Right hindlimb (tissue), 1 donor: ENCODE measurements at places on chromosomes 5 and 9.

DNA sequence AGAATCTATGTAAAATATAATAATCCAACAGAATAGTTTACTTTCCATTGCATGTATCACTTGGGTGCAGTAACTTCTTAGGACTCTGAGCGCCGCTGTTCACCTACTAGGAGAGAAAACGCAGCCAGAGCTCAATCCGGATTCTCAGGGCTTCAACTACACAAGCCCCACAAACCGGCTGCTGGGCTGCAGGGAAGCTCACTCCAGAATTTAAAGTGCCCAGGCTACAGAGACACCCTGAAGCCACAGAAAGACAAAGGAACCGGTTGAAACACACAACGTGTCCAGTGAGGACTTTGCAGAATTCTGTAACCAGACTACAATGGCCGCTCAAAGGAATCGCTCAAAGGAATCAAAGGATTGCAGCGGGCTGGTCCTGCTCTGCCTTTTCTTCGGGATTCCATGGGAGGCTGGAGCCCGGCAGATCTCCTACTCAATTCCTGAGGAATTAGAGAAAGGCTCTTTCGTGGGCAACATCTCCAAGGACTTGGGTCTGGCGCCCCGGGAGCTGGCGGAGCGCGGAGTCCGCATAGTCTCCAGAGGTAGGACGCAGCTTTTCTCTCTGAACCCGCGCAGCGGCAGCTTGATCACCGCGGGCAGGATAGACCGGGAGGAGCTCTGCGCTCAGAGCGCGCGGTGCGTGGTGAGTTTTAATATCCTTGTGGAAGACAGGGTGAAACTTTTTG is at the start of gene PCDHGA10:
PCDHGA10 (plus strand) TSS at position 134 of the 686 bp plus-strand sequence; CDS start at position 323, 189 bp downstream.
- DNase-seq, result no peak

- DNase-seq, result no peak
Measured at GRCh38 chr9:35501946-35502345, 12.0 kb downstream of the RUSC2 start.

GRCh38 chr9:69822116-69822750 is 1.6 kb downstream of the CFAP95 start:
- no peak for DNase-seq

GRCh38 chr5:39395521-39395920 is 29.3 kb downstream of the DAB2 start:
- DNase-seq, result no peak

DNA sequence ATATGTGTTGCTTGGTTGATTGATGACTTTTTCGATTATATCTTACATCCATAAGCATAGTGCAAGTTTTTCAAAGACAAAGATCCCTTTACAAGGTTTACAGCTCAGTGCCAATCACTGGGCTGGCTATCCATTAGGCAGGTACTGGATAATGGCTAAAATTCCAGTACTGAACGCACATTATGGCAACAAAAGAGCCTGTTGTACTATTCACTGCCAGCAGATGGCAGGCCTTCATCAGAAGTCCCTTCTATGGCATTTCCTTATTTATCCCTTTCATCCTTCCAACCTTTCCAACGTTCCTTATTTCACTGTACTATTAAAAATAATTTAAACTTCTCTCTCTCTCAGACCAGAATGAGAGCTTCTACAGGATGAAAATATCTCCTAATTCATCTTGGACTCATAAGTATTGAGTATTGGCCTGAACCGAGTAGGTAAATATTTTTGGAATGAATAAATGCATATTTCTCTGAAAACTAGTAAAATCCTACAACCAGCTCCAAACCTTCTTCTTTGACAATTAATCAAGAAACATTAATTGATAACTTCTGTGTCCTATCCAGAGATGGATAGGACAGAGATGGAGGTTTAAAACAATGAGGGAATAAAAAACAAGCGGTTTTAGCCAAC is 6.7 kb upstream of the WNT8A start:
- DNase-seq, result peak; percentile 59

DNA sequence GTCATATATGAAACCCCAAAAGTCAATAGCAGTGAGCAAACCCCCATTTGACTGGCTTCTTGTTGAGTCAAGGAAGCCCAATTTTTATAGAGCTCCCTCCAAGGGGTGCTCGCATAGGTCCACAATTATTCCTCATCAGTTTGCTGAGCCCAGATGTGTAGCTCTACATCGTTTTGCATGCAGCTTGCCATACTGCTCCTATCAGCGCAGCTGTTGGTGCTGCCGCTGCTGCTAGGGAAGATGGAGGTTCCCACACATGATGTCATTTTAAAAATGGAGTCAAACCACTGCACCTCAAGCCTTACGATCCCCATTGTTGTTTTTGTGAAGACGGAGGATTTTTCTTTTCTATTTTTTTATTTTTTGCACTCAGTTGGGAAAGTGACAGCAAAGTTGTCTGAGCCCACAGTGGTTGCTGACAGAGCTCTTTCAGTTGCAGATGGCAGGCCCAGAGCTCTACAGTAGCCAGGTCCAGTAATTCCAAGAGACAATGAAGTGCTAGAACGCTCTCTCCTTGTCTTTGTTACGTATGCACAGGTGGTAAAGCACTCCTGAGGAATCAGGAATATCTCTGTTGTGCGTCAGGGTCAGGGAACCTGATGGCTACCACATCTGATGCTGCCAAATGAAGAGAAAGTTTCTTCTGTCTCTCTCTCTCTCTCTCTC is 23.2 kb upstream of the C5orf63 start:
- no peak for DNase-seq

DNA sequence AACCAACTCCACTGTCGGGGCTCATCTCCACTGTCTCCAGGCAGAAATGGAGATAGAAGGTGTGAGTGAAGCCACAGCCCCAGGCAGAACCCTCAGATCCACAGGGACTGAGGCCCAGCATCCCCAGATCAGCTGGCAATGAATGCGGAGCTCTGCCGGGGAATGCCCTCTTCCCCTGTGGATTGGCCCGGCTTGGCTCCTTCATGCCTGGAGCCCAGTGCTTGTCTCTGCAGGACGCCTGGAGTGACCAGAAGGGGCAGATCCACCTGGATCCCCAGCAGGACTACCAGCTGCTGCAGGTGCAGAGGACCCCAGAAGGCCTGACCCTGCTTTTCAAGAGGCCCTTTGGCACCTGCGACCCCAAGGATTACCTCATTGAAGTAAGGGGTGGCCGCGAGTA is 3.5 kb downstream of the DBH start:
- no peak for DNase-seq

DNA sequence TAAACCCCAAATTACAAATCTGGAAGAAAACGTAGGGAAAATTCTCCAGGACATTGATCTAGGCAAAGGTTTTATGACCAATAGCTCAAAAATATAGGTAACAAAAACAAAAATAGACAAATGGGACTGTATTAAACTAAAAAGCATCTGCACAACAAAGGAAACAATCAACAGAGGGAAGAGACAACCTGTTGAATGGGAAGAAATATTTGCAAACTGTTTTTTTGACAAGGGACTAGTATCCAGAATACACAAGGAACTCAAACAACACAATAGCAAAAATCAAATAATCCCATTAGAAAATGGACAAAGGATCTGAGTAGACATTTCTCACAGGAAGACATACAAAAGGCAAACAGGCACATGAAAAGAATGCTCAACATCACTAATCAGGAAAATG is 386.3 kb downstream of the ENC1 start:
- no peak for DNase-seq

DNA sequence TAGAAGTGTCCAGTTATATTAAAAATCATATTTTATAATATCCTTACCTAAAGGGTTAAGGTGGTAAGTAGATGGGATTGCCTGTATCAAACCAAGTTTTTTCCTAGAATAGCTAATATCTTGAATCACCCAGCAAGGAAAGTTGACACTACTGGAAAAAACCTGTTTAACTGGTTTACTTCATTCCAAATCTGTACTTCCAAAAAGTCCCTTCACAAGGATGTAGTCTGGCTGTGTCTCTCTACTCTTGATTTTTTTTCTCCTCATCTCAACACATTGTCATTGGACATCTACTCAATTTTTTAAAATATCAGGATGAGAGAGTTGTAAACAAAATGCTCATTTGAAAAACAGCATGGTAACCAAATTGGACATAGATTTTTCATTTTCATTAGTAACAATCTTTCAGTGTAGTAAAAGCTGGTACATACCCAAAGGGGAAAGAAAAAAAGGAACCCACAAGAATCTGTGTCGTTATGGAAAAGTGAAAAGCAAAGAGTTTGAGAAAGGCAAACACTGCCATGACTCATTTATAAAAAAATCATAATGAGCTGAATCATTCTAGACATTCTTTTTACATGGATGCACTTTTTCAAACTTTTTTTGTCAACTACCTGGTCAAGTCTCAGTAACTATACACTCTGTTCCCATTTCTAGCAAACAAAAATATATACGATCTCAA is 173.5 kb downstream of the GLIS3 start:
- DNase-seq, result no peak

DNA sequence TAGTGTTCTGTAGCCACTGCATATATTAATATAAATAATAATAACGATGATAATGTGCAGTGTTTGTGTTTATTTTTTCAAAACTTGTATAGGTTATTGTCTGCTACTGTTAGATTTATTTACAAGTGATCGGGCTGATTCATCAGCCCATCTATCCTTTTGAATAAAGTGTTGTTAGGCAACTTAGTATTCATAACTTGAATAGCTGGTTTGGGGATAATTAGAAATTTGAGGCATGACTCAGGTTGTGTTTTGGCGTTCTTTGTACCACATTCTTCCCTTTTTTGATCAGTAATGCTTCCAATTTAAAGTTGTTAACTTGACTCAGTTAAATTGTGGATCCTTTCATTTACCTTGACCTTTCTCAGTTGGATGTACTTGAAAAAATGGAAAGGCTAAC is 69.7 kb downstream of the FOCAD start:
- no peak for DNase-seq

DNA sequence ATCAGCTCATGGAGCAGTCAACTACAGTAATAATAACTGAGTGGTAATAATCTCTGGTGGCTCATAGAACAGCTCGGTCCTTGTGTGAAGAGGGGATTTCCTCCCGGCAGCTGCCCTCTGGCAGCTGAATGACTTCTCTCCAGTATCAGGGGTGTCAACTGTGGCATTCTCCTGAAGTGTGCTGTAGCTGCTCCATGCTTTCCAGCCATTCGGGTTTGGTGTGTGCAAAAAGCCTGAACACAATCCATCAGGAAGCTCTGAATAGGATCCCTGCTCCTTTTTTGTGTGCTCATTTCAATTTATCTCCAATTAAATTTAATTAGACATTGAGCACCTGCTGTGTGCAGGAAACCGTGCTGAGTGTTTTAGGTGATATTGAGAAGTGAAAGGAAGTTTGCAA is 59.8 kb upstream of the BARX1 start:
- DNase-seq, result no peak

DNA sequence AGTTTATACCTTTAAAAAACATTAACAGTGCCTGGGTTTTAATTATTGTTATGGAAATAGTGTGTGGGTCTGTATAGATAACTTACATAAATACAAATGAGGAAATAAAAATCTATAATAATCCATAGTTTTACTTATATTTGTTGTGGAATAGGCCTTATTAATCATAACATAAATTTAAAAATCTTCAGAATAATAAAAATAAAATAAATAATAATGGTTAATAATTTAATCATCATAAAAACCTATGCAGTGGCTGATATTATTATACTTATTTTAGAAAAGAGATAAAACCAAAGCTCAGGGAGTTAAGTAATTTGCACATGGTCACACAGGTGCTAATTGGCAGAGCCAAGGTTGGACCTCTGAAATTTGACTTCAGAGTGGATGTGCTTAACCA is 785.3 kb upstream of the SEMA6A start:
- DNase-seq, result no peak

- DNase-seq, result no peak
Measured at GRCh38 chr9:93318480-93318879, 133.0 kb upstream of the FAM120A start.

GRCh38 chr5:147788023-147788422 is 5.5 kb upstream of the JAKMIP2 start:
- no peak for DNase-seq

- no peak for DNase-seq
Measured at GRCh38 chr9:137053944-137054931, at the start of gene ENTPD2. TSS of gene ENTPD2 (minus strand) at chr9:137054061. CDS start at chr9:137053997, 64 bp downstream.

DNA sequence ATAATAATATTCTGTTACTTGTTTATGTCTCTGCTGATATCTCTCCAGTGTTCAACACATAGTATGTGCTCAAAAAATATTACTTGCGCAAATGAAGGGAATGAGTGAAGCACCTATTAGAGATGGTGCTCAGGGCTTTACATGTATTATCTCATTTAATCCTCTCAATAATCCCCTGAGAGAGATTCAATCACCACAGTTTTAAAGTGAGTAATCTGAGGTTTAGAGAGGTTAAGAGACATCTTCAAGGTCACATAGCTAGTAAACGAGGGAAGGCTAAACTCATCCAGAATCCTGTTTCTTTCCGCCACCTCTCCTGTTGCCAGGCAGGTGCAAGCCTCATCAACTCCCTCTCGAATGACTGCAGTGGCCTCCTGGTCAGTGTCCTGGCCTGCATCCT is 82.0 kb downstream of the UGCG start:
- no peak for DNase-seq

GRCh38 chr5:137822158-137822764 is 45.4 kb upstream of the MYOT start:
- DNase-seq, result peak; percentile 38

GRCh38 chr5:30287890-30288289 is 905.6 kb upstream of the CDH6 start:
- DNase-seq, result no peak

DNA sequence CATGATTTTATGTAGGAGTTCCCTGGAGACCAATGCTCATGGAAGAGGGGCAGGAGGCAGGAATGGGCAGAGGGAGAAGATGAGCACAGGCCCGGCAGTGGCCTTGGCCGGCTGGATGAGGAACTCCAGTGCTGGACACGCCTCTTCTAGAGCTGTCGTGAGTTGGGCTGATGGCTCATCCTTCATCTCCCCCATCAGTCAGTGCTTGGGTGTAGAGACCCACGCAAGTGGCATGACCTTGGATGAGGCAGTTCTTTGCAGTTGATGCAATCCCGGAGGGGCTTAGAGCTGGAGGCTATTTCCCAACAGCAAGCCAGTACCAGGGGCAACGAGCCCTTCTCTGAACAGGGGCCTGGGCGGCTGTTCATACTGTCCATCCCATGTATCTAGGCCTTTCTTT is 25.5 kb upstream of the ARAP3 start:
- no peak for DNase-seq

GRCh38 chr9:135718616-135719015 is 16.6 kb downstream of the KCNT1 start:
- no peak for DNase-seq

- DNase-seq, result no peak
Measured at GRCh38 chr5:106610041-106610440, 1060.7 kb downstream of the EFNA5 start.

DNA sequence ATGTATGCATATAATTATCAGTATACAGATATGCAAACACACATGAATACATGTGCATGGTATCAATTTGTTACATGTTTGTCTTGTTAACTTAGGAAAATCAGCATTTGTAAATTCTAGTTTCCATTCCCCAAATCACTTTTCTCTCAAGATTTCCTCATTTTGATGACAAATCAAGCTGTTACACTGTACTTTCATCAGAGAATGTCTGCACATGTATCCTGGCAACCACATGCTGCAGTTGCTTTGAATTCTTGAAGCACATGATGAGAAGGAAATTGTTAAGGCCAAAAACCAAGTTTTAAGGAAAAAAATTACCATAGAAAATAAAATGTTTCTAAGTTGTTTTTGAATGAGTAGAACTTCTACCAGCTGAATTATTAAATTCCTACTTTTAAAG is 1834.5 kb downstream of the EFNA5 start:
- DNase-seq, result no peak
